ENCODE measurements at places on chromosomes 4 and X.

- DNase-seq, result no peak
Measured at GRCh38 chr4:43331226-43332051, 438.9 kb downstream of the GRXCR1 start.

DNA sequence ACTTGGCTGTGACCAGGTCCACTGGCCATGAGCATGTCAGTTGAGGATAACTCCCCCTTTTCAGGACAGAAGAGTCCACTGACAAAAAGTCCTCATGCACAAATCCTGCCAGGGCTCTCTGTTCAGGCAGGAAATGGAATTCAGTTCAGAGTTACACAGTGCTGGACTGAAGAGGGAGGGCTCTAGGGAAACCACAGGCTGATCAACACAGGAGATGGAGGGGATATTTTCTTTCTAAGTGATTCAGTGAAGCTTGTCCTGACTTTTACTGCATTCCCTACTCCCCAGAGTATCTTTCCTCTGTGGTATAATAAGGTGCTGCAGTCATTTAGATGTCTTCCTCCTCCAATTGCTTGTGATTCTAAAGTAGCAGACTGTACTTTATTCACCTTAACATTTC is 335.5 kb upstream of the IGFBP7 start:
- DNase-seq, result no peak

DNA sequence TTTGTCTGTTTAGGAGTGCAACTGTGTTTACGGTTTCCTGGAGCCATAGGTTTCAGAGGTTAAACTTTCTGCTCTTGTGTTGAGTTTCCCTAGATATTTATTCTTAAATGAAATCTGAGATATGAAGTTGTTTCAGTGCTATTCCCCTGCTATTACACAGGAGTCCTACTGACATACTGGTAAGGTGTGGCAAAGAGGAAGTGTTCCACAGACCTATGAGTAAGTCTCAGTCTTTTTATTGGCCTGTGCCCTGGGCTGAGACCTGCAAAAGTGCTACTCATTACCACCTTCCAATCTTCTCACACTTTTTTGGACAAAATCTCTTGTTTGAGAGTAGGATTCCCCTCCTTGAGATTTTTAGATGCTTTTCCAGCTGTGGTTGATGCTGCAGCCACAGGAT is 35.6 kb upstream of the MAGEA8 start:
- DNase-seq, result no peak

GRCh38 chr4:104490770-104491480 is 3.8 kb downstream of the CXXC4 start:
- DNase-seq, result peak; percentile 39

DNA sequence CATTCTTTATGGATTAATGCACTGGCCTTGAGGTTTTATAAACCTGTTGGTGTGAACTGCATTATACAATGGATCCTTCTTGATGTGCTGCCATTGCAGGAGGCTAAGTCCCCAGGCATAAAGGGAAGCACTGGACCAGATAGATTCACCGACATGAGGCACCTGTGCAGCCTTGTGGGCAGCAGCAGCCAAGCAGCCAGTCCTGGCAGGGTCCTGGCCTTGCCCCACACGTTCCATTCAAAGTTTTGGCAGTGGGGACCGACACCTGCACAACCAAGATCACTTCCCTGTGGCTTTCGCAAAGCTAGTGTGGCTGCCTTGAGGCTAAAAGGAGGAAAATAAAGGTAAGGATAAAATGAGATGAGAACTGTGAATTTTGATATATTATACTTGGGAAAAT is 53.1 kb downstream of the TMEM156 start:
- no peak for DNase-seq

All from endothelial cell of umbilical vein (primary cell).